ENCODE measurements at places on chromosomes 2 and 18.

GRCh38 chr2:229205704-229206103 is 65.4 kb downstream of the PID1 start:
- no peak for DNase-seq

DNA sequence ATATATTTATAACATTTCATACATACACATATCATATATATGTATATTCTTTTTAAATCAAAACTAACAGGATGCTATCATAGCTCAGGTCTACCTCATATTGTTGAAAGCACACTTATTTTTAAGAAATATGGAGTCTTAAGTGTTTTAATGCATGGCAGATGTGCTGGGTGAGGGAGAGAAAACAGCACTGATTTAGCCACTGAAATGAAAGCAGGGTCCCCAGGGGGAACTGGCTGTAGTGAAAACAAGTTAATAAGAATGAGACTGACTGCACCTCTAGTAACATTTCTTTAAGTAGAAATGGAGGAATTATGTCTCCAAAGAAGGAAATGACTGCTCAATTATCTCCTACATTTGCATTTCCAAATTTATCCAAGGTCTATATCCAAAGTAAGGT is 857.8 kb downstream of the DCDC2C start:
- no peak for DNase-seq

DNA sequence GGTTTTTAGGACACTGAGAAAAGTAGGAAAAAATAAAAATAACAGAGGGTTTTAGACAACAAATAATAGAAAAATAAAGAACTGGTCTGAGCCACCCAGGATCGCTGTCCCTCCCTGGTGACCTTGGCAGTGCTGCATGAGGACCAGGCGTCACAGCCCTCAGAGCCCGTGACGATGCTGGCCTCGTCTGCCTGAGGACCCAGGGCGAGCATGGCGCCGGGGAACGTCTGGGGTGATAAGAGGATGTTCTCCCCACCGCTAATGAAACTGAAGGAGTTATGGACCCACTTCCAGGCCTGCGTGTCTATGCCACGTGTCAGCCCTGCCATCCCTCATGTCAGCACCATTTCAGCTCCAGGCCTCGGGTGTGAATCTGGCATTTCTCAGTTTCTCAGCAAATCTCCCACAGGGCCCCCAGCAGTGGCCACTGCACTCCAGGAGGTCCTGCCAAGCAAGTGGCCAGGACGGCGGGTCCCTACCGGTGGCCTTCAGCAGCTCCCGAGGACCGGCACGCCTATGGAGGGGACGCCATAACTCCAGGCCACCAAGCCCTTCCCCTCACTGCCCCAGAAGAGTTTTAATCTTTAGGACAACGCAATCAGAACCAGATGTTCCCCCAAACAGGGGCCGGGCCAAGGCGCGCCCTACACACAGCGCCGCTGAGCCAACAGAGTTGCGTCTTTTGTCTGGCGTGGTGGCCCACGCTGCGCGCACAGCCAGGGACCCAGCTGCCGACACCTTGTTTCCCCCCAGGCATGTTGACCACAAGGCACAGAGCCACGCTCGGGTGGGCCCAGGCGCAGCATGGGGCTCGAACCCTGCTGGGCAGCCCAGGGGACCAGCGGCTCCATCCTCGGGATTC is 179.7 kb downstream of the TWIST2 start:
- no peak for DNase-seq

GRCh38 chr2:71976685-71977084 is 171.0 kb downstream of the CYP26B1 start:
- DNase-seq: no peak

DNA sequence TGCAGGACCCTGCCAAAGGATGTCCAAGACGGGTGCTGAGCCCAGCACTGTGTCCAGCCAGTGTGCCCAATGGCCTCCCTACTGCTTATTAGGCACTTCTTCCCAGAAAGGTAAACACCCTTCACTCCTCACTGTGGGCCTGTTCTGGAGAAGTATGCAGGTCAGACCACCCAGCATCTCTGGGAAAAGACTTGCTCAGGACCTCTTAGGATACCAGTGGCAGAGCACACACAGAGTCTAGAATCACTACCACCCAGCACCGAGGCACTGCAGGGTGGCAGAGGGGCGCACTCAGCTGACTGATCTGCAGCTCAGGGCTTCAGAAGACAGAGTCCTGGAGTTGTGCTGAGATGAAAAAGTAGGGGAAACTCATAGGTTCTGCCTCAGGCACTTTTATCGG is 25.8 kb downstream of the XDH start:
- no peak for DNase-seq

GRCh38 chr2:221551864-221552263 is 20.2 kb downstream of the EPHA4 start:
- DNase-seq: no peak

- no peak for DNase-seq
These were observed 12.1 kb downstream of the TGFA start for GRCh38 chr2:70541481-70542020.

GRCh38 chr2:223697316-223697891 is 95.2 kb upstream of the SCG2 start:
- DNase-seq: no peak

DNA sequence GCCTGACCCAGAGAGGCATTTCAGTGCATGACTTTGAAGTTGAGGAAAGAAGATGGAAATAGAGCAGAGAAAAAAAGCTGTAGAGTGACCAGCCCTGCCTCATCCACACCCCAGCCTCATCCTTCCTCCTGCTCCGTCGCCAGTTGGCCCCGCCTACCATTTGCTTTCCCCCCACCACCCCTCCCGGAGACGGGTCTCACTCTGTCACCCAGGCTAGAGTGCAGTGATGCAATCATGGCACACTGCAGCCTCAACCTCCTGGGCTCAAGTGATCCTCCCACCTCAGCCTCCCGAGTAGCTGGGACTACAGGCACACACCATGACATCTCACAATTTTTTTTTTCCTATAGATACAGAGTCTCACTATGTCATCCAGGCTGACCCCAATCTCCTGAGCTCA is 200.8 kb downstream of the EPHA4 start:
- no peak for DNase-seq

GRCh38 chr2:238921259-238921658 is 73.4 kb downstream of the TWIST2 start:
- no peak for DNase-seq

Data from stimulated activated CD4-positive, alpha-beta T cell treated with anti-CD3 and anti-CD28 coated beads, Interleukin-1b, Interleukin-23, amount 100 ng/mL, for 1 hour (primary cell).